ENCODE measurements at places on chromosomes 6 and 20. TPM values are rescaled to one million over a fixed set of nuclear protein-coding genes. Genes with fewer than 3 reads are reported as not detected.

GRCh38 chr20:9978397-9979004 lies 56.3 kb upstream of the ANKEF1 start:
- no peak for DNase-seq

DNA sequence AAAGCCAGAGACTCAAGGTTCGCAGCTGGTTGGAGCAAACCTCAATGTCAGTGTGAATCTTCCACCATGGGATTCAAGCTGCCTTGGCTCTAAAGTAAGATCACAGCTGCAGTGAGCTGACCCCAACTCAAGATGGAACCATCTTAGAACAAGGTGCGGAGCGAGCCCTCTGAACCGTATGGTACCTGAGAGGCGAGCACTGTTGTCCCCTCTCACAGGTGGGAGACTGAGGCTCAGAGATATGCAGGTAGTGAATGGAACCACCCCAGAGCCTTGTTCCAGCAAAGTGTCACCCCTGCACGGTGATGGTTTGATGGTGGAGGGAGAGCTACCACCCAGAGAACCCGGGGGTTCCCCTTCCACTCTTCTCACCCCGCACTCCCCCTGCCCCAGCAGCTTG lies 52.5 kb downstream of the BMP7 start:
- no peak for DNase-seq

GRCh38 chr6:34664256-34664971 lies 32.2 kb downstream of the ILRUN start:
- DNase-seq, result no peak

GRCh38 chr20:12130781-12131180 lies 213.1 kb downstream of the BTBD3 start:
- no peak for DNase-seq

- no peak for DNase-seq
Observed at GRCh38 chr6:29749308-29749662, 26.1 kb downstream of the HLA-F start.

- no peak for DNase-seq
Observed at GRCh38 chr20:52539891-52540290, 348.3 kb upstream of the ZFP64 start.

- no peak for DNase-seq
Observed at GRCh38 chr6:82246370-82246769, 1.2 kb downstream of the IBTK start.

GRCh38 chr20:62768551-62769287 lies 27.6 kb upstream of the MRGBP start:
- DNase-seq, result peak; percentile 20

GRCh38 chr6:131574686-131575085 lies 1.7 kb downstream of the ARG1 start:
- no peak for DNase-seq

- DNase-seq, result no peak
Observed at GRCh38 chr6:36928547-36928918, 26.0 kb upstream of the PI16 start.

GRCh38 chr20:57237585-57237953 lies 28.9 kb downstream of the BMP7 start:
- no peak for DNase-seq

DNA sequence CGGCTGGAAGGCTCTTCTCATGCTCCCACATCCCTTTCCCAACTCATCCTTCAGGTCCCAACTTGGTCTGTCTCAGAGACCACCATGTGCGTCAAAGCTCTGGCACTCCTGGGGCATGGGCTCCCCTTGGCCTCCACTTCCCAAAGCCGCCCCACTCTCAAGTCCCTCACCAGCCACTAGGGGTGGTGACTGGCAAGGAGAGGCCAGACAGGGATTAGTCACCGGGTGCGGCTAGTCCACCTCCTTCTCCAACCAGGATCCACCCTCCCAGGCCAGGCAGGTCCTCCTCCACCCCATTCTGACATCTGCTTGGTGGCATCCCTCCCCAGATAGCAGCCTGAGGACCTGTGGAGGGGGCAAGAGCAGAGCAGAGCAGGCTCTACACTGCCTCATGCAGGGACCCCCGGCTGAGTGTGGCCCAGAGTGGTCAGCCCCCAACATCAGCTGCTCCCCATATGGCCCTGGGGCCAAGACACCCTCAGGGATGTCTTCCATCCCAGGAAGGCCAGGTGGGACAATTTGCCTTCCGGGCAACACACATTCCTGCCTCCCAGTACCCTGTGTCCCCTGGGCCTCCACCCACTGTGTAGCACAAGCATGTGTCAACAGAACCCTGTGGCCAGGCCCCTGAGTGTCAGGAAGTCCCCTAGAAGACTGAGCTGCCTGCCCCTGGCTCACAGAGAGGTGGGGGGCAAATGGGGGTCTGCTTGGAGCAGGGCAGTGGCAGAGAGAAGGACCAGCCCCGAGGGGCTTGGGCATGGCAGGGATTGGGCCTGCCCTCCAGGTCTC lies 29.2 kb downstream of the YTHDF1 start:
- no peak for DNase-seq

DNA sequence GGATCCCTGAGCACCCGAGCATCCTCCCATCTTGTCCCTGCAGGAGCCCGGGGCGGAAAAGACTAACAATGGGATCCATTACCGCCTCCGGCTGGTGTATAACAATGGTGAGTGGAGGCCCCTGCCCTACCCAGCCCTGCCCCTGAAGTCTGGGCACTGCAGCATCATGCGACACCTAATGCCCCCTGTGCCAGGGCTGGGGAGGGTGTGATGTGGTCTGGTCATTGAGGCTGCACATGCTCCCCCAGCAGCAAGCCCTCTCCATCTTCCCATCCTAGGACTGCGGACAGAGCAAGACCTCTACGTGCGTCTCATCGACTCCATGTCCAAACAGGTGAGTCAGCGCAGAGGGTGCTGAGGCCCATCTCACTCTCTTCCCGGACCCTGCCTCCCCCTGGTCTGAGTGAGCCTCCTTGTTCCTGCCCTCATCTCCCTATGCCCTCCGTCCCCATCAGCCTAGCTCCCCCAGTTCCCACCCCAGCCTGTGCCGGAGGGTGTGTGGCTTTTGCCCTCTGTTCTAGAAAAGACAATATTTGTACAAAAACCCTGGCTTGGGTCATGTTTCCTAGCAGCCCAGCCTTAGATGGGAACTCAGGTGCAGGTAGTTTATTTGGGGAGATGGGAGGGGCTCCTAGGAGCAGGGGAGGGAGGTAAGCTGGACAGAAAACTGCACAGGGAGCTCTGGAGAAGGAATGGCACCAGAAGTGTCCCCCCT lies 13.5 kb downstream of the EBF4 start:
- DNase-seq, result no peak

- DNase-seq, result peak; percentile 72
Observed at GRCh38 chr6:25835442-25836283, 3.8 kb upstream of the SLC17A1 start.

DNA sequence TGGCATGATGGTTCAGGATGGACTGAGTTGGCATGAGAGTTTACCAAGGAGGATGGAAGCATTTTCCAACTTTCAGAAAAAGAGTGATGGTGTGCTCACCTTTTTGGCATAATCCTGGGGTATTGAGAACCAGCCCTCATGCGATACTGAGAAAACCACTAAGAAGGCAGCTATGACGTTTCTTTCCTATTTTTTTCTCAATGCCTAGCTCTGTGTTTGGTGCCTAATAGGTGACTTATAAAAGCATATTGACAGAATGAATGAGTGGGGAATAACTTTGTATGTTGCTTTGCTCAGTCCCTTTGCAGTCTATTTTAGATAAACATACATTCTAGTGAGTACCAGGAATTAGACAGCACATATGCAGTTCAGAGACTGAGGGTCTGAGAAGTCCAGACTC lies 816.3 kb downstream of the DHX35 start:
- no peak for DNase-seq

GRCh38 chr6:4743062-4743461 lies 33.1 kb upstream of the CDYL start:
- DNase-seq, result no peak

- no peak for DNase-seq
Observed at GRCh38 chr6:104987218-104987617, 30.3 kb downstream of the LIN28B start.

- DNase-seq, result no peak
Observed at GRCh38 chr6:120604510-120604909, 729.8 kb downstream of the TBC1D32 start.

DNA sequence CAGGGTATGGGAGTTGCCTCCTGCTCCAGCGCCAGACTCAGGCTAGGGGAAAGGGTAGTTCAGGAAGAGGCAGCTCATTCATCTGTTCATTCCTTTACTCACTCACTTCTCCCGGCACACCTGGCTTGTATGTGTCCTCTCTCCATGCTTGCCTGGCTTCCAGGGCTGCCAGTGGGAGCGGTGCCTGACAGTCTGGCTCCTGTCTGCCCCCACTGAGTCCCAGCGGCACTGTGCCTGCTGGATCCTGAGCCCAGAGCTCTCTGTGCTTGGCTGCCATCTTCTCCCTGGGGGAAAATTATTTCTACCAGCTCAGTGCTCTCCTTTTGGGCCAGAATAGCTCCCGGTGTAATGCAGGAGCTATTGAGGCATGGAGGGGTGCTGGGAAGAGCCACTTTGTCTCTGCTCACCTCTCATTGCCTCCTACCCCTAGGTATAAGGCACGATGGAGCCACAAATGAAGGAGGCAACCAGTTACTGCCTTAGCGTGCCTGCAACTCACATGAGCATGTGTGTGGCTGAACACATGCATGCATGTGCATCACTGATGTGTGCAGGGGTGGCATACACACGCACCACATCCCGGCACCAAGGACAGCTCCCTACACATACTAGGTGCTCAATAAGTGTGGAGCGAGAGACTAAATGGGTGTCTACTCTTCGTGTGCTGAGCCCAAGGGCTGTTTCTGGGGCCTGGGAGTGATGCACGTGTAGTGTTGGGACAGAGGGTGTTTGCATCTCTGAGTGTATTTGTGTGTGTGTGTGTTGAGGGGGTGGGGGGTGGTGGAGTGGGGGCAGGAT lies 46.6 kb downstream of the CDH22 start:
- DNase-seq, result no peak

DNA sequence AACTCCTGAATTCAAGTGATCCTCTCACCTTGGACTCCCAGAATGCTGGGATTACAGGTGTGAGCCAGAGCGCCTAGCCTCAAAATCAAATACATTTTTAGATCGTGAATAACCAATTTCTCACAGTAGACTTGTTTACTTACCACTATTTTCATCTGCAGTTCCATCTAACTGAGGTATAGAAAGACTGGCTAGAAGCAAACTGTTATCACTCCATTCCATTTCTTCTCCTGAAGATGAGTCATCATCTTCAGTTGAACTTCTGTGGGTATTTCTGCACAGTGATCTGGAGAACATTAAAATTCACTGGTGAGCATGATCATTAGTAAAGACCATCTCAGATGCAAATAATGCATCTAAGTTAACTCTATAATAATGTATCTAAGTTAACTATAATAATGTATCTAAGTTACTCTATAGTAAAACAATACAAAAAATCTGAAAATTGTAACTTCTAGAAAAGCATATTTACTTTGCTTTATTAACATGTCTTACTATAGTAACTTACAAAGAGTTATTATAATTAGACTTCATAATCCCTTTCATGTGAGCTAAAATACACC lies 105.4 kb downstream of the REV3L start:
- no peak for DNase-seq

GRCh38 chr6:140095532-140095931 lies 721.1 kb upstream of the CITED2 start:
- no peak for DNase-seq

- DNase-seq, result no peak
Observed at GRCh38 chr6:33128318-33128717, 52.5 kb downstream of the HLA-DPB1 start.

DNA sequence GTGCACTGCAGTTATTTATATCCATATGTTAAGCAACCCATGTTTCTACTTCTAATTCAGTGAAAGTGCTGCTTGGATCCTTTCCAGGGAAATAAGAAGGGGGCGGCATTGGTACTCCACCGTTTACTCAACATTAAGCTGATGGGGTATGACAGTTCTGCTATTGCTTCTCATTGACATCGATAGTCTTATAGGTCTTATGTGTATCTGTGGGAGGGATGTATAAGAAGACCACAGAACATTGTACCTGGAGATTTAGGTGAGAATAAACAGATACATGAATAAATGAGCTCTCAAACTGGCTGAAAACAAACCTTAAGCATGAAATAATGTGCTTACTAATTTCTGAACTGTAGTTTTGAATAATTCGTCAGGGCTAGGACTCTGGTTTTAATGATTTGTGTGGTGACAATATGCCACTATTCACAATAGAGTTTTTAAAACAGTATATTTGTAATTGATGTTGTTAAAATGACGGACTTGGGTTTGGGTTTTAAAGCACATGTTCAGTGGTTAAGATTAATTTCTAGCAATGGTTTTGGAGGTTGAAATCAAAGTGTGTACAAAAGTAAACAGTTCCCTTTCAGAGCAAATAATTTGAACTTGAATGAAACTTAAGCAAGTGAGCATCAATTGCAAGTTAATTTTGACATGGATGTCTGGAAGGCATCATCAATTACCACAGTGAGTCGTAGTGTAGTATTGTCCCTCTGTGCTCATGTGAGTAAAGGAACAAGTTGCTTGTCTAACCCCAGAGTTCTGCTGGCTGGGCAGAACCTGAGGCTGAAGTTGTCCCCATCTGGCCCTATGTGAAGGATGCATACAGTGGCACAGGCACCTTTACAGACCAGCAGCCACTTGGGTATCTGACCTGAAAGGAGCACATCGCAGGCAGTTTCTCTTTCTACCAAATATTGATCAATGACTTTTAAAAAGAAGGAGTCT lies 84.7 kb upstream of the SUPT3H start:
- no peak for DNase-seq

DNA sequence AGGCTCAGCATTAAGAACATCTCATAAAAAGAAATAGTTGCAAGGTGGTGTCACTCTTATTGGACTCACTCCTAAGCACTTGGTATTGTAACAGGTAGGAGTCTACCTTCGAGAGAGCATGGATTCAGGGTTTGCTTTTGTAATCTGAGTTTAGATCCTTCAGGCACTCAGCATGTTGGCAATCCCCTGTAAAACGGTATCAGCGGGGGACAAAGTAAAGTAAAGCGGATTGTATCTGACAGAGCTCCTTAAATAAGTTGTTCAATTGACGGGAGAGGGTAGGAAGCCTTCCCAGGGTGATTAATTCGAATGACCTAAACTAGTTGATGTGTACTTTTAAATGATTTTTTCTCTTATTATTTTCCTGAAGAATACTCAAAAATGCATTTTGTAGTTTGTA lies 869.8 kb upstream of the EPHA7 start:
- no peak for DNase-seq

DNA sequence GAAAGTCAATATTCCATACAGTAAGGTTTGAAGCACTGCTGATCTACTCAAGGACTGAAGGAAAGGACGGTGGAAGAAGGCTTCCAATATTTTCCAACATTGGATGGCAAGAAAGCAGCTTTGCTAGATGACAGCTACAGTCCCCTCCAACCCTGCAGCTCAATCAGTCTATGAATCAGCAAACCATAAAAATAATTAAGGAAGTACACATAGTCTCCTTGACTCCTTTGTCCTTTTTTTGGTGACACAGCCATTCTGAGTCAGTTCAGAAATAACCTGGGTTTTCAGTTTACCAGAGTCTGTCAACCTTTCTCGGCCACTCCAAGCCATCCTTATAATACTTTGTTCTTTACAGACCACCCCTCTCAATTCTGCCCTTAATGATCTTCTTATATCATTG lies 232.5 kb downstream of the IBTK start:
- DNase-seq, result no peak

LY6G6C gene
- total RNA-seq, result not detected

MYL9 gene
- total RNA-seq, result 1,946 TPM

OLIG3 gene
- total RNA-seq, result not detected

LRRC1 gene
- total RNA-seq, result 4.9 TPM

CTCFL gene
- total RNA-seq, result not detected

NKX2-4 gene
- not detected for total RNA-seq

TMEM217 gene
- total RNA-seq, result 1.9 TPM

HLA-DPB1 gene
- total RNA-seq, result 53.8 TPM

HLA-G gene
- total RNA-seq, result 0.42 TPM
